ENCODE measurements at places on chromosomes 3 and 15.

- DNase-seq = no peak
Measured at GRCh38 chr3:124336067-124336656, 344.2 kb upstream of the ROPN1 start.

DNA sequence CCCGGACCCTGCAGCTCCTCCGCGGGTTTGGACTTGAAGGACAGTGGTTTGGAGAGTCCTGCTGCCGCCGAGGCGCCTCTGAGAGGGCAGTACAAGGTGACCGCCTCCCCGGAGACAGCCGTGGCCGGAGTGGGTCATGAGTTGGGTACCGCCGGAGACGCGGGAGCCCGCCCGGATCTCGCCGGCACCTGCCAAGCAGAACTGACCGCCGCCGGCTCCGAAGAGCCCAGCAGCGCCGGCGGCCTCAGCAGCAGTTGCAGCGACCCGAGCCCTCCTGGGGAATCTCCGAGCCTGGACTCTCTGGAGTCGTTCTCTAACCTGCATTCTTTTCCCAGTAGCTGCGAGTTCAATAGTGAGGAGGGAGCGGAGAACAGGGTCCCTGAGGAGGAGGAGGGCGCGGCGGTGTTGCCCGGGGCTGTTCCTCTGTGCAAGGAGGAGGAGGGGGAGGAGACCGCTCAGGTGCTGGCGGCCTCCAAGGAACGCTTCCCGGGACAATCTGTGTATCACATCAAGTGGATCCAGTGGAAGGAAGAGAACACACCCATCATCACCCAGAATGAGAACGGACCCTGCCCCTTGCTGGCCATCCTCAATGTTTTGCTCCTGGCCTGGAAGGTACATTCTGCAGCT lies 634 bp downstream of the MINDY2 start:
- DNase-seq = no peak

DNA sequence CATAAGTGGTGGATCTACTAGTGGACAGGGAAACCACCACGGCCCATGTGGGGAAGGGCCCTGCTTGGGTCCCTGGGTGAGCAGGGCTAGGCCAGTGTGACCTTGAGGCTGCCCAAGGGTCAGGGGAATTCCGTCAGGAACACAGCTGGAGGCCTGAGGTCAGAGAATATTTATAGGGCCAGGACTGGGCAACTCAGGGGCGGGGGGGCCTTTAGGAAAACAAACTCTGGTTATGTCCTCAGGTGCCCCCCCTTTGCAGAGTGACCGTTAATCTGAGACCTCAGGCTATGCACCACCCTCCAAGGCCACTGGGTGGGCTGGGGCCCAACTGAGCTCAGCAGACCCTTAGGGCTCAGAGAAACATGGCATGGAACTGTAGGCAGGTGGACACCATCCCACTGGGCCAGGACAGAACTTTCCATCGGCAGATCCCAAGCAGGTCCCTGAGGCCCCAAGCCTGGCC lies 2.5 kb downstream of the TWF2 start:
- DNase-seq = no peak

- peak; percentile 78 for DNase-seq
Measured at GRCh38 chr15:37106490-37107001, 6.2 kb upstream of the MEIS2 start.

GRCh38 chr3:99108508-99108907 lies 207.0 kb upstream of the DCBLD2 start:
- peak; percentile 99 for DNase-seq

- DNase-seq = no peak
Measured at GRCh38 chr15:89835176-89835564, 20.5 kb upstream of the ANPEP start.

- no peak for DNase-seq
Measured at GRCh38 chr3:54421943-54422342, 299.6 kb downstream of the CACNA2D3 start.

- no peak for DNase-seq
Measured at GRCh38 chr3:188589071-188589470, 435.1 kb downstream of the LPP start.

DNA sequence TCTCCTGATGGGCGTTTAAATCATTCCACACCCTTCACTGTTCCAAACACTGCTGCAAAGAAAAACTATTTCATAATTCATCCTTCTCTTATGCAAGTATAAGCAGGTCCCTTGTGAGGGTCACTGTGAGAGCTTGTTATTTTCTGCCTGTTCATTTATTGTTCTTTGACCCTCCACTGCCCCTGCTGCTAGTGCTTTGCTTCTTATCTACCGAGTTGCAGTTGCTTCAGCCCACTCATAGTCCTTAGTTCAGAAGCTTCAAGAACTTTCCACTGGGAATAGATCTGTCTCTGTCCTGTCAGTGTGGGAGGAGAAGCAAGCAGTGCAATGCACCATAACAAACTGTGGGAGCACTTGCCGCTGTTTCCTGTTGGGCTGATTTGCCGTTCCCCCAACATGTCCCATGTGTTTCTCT lies 39.8 kb downstream of the RIOX2 start:
- peak; percentile 80 for DNase-seq

GRCh38 chr15:39778021-39778420 lies 4.6 kb downstream of the FSIP1 start:
- DNase-seq = no peak

Measured in fibroblast of pulmonary artery (primary cell).